CD4-positive, alpha-beta T cell treated with Interleukin-1 beta for 1 hour (primary cell): ENCODE measurements at places on chromosomes 11 and 22.

DNA sequence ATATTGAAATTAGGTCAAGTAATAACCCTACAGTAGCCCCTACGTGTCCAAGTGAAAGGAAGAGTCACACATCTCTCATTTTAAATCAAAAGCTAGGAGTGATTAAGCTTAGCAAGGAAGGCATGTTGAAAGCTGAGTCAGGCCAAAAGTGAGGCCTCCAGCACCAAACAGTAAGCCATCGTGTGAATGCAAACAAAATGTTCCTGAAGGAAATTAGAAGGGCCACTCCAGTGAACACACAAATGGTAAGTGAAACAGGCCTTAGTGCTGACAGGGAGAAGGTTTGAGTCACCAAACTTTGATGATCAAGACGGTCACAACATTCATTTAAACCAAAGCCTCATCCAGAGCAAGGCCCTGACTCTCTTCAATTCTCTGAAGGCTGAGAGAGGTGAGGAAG lies 127.2 kb downstream of the SHANK2 start:
- no peak for DNase-seq

- no peak for DNase-seq
These were observed 57.5 kb upstream of the VSTM5 start for GRCh38 chr11:93907901-93908300.

GRCh38 chr22:28560046-28560742 lies 119.4 kb downstream of the TTC28 start:
- DNase-seq = no peak

- DNase-seq = no peak
These were observed 186.2 kb downstream of the SPON1 start for GRCh38 chr11:14148653-14149273.

- peak; percentile 55 for DNase-seq
These were observed 36.3 kb upstream of the POLA2 start for GRCh38 chr11:65225279-65226102.

GRCh38 chr22:32097881-32098499 lies 54.9 kb downstream of the SLC5A1 start:
- DNase-seq = no peak

DNA sequence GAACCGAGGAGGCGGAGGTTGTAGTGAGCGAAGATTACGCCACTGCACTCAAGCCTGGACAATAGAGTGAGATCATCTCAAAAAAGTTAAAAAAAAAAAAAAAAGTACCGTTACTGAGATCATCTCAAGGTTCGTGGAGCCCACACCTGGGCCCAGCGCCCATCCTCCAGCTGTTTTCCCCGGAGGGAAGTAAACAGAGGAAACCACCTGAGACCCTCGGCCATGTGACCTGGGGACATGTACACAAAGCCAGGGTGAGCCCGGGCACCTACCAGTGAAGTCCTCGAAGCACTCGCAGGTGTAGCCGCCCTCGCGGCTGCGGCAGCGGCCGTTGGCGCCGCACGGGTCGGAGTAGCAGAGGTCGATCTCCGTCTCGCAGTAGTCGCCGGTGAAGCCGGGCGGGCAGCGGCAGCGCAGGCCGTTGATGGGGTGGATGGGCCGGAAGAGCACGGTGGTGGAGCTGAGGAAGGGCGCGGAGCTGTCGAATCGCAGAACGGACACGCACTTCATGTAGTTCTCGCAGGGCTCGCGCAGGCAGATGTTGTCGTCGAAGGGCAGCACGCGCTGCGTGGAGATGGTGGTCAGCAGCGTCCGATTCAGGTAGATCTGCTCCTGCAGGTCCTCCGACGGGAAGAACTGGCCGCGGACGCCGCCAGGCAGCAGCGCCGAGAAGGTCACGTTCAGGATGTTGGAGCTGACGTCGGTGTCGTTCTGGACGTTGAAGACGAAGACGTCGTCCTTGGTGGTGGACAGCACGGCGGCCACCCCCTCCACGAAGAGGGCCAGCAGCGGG lies 73.8 kb downstream of the CELSR1 start:
- no peak for DNase-seq

GRCh38 chr11:74141241-74141695 lies 29.5 kb downstream of the C2CD3 start:
- DNase-seq = no peak

- no peak for DNase-seq
These were observed 700.0 kb upstream of the ANO5 start for GRCh38 chr11:21492931-21493330.

DNA sequence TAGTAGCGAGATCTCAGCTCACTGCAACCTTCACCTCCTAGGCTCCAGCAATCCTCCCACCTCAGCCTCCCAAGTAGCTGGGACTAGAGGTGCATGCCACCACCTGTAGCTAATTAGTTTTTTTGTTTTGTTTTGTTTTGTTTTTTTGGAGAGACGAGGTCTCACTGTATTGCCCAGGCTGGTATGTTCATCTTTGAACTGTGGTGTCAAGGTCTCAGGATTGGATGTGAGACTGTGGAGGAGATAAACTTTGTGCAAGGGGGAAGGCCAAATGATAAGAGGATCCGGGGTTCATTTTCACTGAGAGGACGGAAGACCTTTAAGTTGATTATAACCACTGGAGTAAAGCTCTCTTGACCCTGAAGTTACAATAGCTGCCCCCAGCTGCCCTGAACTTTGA lies 8.9 kb downstream of the SEC14L2 start:
- no peak for DNase-seq

DNA sequence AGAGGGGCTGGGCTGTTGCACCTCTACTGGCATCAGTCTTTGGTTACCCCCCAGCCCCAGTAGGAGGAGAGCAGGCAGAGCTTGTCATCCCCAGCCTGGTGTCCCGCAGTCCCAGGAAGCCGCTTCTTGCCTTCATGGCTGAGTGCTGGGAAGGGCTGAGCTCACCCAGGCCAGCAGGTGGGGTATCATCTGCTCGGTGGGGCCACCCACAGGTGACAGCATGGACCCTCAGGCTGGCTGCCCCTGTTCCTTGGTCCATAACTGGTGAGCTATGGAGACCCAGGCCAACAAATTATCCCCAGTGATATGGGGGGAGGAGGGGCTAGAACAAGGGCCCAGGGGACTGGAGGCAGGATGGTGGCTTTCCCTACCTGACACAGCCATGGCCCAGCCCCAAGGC lies 6.5 kb upstream of the RHOD start:
- no peak for DNase-seq

DNA sequence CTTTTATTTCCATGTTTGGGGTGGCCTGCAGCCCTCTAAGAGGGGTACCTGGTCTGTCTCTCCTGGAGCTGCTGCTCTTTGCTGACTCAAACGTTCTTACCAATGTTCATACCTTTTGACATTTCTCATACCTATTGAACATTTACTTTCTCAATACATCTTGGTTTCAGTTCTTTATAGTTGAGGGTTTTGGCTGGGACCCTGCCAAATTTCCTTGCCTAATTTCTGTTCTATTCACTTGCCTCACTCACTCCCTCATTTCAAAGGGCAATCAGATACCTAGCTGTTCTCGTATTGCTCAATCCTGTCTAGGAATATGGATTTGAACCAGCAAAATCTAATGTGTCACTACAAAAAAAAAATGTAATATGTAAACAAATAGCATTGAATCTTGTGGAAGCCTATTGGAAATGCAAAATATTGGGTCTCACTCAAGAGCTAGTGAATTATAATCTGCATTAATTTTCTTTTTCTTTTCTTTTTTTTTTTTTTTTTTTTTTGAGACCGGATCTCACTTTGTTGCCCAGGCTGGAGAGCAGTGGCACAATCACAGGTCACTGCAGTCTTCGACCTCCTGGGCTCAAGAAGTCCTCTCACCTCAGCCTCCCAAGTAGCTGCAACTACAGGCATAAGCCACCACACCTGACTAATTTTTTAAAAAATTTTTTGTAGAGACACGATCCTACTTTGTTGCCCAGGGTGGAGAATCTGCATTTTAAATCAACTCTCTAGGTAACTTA lies 7.5 kb downstream of the OR6M1 start:
- no peak for DNase-seq

DNA sequence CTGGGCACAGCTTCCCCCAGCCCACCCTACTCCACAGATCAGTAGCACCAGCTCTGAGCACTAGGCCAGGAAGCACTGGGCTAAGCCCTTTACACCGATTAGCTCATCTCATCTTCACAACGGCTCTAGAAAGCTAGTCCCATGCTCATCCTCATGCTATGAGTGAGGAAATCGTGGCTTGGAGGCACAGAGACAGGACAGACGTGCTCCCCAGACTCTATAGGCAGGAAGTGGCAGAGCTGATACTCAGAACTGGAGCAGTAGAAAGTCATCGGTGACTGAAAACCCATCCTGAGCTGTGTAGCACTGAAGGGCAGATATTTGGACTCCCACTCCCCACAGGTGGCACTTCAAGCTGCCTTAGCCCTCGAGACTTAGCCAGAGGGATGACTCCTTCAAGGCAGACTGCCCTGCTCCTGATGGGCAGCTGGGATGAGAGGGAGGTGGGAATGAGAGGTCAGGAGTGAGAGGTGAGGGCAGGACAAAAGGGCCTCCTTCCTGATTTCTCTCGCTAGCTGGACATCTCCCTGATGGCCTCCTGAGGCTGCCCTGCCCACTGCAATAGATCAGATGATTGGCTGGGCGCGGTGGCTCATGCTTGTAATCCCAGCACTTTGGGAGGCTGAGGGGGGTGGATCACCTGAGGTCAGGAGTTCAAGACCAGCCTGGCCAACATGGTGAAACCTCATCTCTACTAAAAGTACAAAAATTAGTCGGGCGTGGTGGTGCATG lies 9.7 kb downstream of the CD5 start:
- peak; percentile 45 for DNase-seq

- no peak for DNase-seq
These were observed 32.0 kb downstream of the SPECC1L start for GRCh38 chr22:24302591-24302990.

GRCh38 chr22:27748751-27749191 lies 52.8 kb downstream of the MN1 start:
- no peak for DNase-seq

GRCh38 chr11:119041821-119042514 lies 11.3 kb upstream of the SLC37A4 start:
- no peak for DNase-seq

DNA sequence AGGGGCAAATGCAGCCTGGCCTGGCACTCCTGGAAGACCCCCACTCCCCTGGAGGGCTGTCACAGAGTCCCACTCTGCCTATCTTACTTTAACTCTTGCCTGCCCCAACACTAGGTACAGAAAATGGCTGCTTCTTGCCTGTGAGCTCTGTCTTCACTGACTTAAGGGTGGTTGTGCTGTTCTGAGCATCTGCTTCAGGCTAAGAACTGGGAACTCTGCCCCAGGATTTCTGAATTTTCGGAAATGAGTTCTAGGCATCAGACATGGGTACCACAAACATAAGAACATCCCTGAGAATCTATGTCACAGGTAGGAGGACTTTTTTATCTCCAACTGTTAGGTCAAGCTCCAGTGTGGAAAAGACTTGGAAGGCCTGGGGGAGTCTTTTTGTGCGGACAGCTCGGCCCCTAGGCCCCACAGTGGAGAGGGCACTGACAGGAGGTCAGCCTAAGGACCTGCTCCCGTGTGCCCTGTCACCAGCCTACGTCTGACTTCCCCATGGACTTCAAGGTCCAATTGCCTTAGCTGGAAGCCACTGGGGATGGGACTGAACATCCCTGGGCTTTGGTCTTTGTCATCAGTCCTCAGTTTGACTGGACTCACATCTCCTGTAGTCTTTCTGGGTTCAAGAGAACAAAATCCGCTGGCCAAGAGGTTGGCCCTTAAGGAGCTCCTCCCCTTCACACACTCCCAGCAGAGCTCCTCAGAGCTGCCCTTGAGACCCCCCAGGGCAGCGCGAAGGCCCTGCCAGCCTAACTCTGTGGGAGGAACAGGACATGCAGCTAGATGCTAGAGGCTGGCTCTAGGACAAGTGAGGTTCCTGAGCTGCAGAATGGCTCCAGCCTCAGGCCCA lies 31.9 kb downstream of the PPP2R1B start:
- DNase-seq = no peak

GRCh38 chr11:100240025-100240539 lies 447.0 kb upstream of the ARHGAP42 start:
- DNase-seq = no peak

GRCh38 chr11:65816696-65817095 lies 17.1 kb upstream of the SNX32 start:
- no peak for DNase-seq

GRCh38 chr11:17719938-17720795 lies 796 bp downstream of the MYOD1 start:
- DNase-seq = no peak

DNA sequence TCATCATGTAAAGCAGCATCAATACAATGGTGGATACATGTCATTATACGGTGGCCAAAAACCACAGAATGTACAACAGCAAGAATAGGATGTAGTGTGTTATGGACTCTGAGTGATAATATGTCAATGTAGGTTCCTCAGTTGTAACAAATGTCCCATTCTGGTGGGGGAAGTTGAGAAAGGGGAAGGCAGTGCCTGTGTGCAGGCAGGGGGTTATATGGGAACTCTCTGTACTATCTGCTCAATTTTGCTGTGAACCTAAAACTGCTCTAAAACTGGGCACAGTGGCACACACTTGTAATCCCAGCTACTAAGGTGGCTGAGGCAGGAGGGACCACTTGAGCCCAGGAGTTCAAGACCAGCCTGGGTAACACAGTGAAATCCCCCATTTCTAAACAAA lies 5.9 kb downstream of the CHKA start:
- DNase-seq = no peak

- DNase-seq = no peak
These were observed 12.5 kb downstream of the CHID1 start for GRCh38 chr11:898143-898511.

DNA sequence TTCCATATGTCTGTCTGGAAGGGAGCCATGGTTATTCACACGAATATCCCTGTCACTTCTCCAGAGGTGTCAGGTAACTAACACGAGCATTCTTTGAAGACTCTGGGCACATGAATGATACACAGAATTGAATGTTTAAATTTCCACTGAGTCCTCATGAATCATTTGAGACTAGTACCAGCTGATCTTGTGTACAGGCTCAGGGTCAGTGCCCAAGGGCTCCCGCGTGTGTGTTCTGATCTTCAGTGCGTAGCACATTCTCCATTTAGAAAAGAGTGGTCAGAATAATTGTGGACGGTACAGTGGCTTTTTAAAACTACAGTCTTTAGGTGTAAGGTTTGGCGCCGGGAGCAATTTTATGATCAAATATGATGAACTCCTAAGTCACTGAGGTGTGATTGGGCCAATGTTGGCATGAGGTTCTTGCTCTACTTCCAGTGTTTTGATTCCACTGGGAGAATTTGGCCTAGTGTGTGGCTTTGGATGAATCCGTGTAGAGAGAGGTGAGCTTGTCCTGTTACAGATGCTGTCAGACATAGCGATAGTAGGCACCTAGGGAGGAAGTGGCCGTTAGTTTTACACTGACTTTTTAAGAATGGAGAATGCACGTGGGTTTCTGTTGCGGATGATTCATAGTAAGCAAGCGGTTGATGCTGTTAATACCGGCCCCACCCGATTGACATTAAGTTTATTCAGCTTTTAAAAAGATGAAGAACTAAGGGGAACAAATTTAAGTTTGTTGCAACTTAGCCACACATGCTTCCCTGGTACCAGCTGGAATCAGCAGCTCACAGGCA lies 22.2 kb downstream of the NUP50 start:
- no peak for DNase-seq

GRCh38 chr11:35166369-35167360 lies 27.7 kb downstream of the CD44 start:
- DNase-seq = peak; percentile 56

DNA sequence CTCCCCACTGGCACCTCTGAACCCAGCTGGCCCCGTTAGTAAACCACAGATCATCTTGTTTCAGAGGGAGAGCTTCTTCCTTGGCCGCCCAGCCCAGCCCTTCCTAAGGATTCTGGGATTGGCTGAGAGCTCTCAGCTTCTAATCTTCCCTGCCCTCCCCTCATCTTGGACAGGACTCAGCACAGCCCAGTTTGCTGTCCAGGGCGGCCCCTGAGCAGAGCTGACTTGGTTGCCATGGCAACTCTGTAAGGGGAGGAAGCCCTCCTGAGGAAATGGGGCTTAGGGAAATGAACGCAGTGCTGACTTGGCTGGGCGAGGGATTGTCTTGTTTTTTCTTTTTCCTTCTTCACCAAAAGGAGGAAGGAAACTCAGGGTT lies 4.6 kb downstream of the APOL4 start:
- DNase-seq = no peak
